Stimulated activated CD8-positive, alpha-beta memory T cell treated with anti-CD3 and anti-CD28 coated beads, Interleukin-4, amount 100 ng/mL, for 48 hours (primary cell): ENCODE measurements at places on chromosomes 4 and X.

- no peak for DNase-seq
Measured at GRCh38 chr4:108839333-108839732, 76.5 kb upstream of the ETNPPL start.

GRCh38 chr4:56540826-56541225 is 35.2 kb downstream of the ARL9 start:
- DNase-seq = no peak

DNA sequence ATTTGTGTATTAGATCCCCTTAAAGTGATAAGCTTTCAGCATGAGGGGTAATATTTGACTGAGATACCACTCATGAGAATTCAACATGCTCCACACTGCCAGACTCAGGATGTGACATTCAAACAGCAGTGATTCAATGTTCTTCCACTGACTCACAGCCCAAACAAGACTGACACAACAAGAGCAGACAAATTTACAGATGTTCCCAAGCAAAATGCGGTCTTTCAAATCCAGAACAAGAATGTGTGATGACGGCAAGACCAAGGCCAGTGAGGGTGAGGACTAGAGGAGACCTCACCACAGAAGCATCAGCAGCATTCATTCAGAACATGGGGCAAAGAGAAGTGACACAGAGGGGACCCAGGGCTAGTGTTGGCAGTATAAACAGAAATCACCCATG is 99.3 kb upstream of the GRIA3 start:
- DNase-seq = no peak

- DNase-seq = no peak
Measured at GRCh38 chr4:185404031-185404430, 7.4 kb downstream of the ANKRD37 start.

GRCh38 chrX:74924449-74925224 is 615 bp downstream of the NEXMIF start:
- peak; percentile 38 for DNase-seq

DNA sequence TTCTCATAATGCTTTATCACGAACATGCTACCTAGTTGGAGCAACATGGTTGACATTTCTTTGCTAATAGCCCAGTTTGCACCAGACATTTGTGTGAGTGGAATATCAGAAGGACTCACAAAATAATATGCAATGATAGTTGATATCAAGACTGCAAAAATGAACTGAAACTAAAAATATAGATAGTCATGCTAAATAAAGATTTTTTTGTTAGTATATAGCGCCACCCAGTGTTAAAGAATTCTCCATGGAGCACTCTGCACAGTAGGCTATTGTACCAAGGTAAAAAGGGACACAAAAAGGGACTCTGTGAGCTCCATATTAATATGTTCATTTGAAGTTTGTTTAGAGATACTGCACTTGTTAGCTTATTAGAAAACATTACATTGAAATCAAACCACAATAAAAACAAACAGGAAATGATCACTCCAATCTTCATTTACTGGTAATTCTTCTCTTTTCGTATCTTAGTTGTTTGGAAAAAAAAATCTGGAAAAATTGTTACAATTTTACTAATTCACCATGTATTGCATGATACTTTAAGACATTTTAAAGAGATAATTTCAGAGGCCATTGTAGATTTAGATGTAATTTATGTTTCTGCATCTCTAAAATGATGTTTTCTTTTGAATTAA is 1509.6 kb downstream of the ADGRL3 start:
- DNase-seq = no peak

DNA sequence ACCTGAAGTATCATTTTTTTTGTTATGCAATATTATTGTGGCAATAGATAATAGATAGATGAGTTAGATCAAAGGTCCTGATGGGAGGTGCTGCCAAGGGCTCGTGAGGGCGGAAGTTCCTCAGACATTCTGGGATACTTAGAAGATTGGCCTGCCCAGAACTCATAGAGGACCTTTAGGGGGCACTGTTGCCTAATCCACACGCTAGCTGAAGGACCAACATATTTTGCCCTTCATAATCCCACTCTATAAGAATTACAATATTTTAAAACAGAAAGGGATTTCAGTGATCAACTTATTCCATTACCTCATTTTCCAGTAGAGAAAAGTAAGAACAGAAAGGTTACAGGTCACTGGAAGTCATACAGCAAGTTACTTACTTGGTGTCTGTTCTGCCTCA is 22.9 kb upstream of the COX7B2 start:
- peak; percentile 24 for DNase-seq

- no peak for DNase-seq
Measured at GRCh38 chrX:39900777-39901170, 197.0 kb downstream of the BCOR start.
